ENCODE measurements at places on chromosomes 12 and 14.

DNA sequence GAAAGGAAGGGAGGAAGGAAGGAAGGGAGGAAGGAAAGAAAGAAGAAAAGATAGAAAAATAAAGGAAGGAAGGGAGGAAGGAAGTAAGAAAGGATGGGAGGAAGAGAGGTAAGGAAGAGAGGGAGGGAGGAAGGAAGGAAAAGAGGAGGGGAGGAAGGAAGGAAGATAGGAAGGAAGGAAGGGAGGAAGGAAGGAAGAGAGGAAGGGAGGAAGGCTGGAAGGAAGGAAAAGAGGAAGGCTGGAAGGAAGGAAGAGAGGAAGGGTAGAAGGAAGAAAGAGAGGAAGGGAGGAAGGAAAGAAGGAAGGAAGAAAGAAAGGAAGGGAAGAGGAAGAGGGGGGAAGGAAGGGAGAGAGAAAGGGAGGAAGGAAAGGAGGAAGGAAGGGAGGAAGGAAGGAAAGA, 12.8 kb upstream of the WIF1 start:
- DNase-seq: no peak
- peaks cover 2% of the 10 kb centered on the region for H3K27me3 ChIP-seq
- H3K4me3 ChIP-seq: no peak overlapping the region
- H3K4me1 ChIP-seq: no peaks in the 10 kb centered on the region
- no peaks in the 10 kb centered on the region for H3K36me3 ChIP-seq

- peaks cover 14% of the 10 kb centered on the region for H3K4me1 ChIP-seq
- H3K4me3 ChIP-seq: no peak overlapping the region
- no peaks in the 10 kb centered on the region for H3K27me3 ChIP-seq
- no peak overlapping the region for H3K27ac ChIP-seq
- H3K36me3 ChIP-seq: peaks cover 16% of the 10 kb centered on the region
Observed at GRCh38 chr12:120761519-120761934, 35.9 kb downstream of the ACADS start.

DNA sequence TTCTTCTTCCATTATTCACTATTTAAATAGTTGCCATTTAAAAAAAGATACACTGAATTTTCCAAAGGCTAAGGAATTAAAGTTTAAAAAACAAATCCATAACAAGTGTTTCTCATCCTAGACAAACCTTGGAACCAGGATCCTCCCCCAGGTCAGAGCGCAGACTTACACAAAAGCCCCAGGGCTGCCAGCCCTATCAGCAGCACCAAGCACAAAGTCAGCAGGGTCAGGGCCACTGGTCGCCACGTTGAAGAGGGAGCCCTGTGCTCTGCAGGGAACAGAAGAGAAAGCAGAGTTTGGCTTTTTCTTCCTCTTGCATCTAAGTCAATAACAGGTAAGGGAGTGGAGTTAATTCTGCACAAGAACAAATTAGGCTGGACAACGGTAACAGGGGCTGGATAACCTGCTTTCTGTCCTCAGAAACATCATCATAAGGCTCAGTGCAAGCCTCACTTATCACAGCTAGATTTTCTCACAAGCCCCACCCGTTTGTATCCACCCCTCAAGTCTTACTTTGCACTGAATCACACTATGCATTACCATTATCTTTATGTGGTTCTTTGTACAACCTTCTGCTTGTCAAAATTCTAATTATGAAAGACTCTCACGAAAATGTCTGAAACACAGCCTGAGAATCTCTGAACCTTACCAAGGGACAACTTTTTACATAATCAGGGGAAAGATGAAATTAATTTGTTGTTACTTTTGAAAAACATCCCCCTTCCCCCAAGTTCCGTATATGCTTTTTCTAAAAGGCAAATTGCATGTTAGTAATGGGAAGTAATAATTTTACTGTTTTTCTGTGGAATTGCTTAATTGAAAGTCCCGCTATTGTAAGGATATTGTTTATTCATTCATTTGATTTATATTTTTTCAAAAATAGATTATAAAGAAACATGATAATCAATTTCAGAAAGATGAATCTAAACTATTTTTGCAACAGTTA, 9.6 kb downstream of the CLEC1A start:
- H3K27ac ChIP-seq: no peak overlapping the region
- no peak overlapping the region for H3K4me3 ChIP-seq
- H3K4me1 ChIP-seq: no peaks in the 10 kb centered on the region

DNA sequence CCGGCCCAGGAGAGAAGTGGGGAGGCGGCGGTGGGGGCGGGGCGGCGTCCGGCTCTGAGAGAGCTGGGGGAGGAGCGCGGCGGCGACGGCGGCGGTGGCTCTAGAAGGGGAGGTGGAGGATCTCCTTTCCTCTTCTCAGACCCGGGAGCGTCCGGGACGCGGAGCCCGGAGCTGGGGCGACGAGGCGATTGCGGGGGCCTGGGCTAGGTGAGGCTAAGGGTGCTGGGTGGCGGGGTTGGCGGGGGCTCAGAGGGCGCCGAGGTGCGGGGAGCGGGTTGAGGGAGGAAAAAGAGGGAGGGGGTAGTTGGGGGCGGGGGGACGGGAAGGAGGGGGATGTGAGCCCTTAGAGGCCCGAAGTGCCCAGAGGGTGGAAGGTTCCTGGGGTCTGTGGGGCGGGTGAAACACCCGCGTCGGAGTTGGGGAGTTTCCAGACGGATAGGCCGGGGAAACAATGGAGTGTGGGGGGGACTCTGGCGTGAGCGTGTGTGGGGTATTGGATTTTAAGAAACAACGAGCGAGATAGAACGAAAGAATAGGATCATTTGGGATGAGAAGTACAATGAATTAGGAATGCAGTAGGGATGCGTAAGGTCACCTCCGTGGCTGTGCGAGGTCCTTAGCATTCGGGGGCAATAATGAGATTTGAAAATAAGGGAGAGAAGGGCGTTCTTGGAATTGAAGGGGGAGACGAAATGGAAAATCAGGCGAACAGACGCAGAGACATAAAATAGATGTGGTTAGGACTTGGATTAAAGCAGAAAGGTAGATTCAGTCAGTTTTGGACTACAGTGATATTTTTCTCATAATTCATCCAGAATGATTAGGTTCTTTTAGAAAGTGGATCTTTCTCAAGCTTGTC, at the start of gene SPATS2:
Gene SPATS2, plus strand, starts transcription at position 82 of the 859 bp plus-strand sequence. CDS start 93,551 bp downstream, outside the sequence.
- no peak for DNase-seq
- H3K36me3 ChIP-seq: no peaks in the 10 kb centered on the region
- H3K4me1 ChIP-seq: no peaks in the 10 kb centered on the region
- peak within 1 kb of the TSS; percentile 83 for H3K4me3 ChIP-seq
- H3K27me3 ChIP-seq: no peaks in the 10 kb centered on the region
- H3K27ac ChIP-seq: peak within 1 kb of the TSS; percentile 98

DNA sequence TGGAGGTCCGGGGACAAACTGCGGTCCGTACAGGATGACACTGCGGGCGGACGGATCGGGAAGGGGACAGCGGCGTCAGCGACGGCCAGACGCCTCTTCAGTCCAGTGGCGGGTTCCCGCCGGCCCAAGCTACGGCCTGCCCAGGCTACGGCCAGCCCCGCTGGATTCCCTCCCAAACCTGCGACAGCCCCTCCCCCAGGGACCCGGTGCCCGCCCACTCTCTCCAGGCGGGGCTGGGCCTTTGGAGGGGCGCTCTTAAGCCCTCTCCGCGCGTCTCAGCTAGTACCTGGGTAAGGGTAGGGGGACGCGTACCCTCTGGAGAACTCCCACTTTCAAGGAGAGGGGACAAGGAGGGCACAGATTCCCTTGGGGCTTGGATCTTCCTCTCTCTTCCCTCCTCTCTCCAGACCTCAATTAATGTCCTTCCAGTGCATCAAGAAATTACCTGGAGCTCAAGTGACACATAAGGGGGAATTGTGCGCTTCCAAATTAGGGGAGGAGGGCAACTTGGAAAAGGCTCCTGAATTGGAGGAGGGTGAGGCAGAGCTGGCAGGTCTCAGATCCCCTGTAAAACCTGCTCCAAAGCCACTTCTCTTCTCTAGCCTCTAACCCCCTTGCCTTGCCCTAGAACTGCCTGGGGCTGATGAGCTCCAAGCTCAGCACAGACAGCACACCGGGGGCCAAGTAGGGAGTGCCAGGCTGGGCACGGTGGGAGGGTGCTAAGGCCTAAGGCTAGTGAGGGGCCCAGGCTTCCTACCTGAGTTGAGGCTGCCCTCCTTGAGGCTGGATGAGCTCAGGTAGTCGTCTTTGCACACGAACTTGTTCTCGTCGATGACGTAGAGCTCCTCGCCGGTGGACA, 3.1 kb downstream of the LHX5 start:
- no peak overlapping the region for H3K4me3 ChIP-seq
- no peaks in the 10 kb centered on the region for H3K4me1 ChIP-seq
- H3K27ac ChIP-seq: no peak overlapping the region
- H3K27me3 ChIP-seq: peaks cover 98% of the 10 kb centered on the region

DNA sequence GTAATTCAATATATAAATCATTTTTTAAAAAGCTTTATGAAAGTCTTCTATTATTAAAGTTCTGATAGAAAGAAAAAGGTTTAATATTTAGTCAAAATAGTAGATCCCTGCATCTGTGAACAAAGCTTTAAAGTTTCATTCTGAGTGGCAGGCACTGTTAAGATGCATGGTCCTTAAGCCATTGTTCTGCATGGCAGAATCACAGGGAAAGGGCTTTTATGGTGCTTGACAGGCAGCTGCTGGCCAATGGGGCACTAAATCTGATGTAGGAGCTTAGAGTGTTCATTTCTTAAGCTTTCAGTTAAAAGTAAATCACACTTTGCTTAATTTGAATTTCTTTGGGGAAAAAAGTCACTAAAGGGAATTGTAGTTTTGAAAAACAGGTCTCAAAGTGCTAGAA, 148.2 kb downstream of the PLEKHA5 start:
- no peak overlapping the region for H3K4me3 ChIP-seq
- no peak overlapping the region for H3K27ac ChIP-seq
- no peak for DNase-seq
- H3K4me1 ChIP-seq: no peaks in the 10 kb centered on the region
- H3K27me3 ChIP-seq: no peaks in the 10 kb centered on the region
- peaks cover 7% of the 10 kb centered on the region for H3K36me3 ChIP-seq

DNA sequence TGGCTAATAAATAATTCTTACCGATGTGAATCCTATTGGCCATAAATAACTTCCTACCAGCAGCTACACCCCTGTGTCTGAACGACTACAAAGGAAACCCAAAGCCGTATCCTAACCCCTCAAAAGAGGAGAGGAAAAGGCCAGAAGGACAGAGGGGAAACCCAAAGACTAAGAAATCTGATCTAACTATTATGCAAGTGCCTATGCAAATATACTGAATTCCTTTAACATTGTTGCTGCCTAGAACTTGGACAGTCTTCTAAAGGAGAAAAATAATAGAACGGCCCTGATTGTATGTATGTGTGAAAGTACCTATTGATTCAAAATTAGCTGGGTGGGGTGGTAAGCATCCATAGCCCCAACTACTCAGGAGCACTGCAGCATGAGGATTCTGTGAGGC, 997 bp downstream of the PLEKHG7 start:
- H3K4me3 ChIP-seq: no peak overlapping the region
- no peaks in the 10 kb centered on the region for H3K4me1 ChIP-seq
- H3K27ac ChIP-seq: peak overlapping the region; percentile 5
- no peaks in the 10 kb centered on the region for H3K36me3 ChIP-seq
- H3K27me3 ChIP-seq: no peaks in the 10 kb centered on the region
- DNase-seq: no peak

Data from small intestine (tissue), 16 donors.